Daoy (cell line): ENCODE measurements at places on chromosomes 13 and 19.

DNA sequence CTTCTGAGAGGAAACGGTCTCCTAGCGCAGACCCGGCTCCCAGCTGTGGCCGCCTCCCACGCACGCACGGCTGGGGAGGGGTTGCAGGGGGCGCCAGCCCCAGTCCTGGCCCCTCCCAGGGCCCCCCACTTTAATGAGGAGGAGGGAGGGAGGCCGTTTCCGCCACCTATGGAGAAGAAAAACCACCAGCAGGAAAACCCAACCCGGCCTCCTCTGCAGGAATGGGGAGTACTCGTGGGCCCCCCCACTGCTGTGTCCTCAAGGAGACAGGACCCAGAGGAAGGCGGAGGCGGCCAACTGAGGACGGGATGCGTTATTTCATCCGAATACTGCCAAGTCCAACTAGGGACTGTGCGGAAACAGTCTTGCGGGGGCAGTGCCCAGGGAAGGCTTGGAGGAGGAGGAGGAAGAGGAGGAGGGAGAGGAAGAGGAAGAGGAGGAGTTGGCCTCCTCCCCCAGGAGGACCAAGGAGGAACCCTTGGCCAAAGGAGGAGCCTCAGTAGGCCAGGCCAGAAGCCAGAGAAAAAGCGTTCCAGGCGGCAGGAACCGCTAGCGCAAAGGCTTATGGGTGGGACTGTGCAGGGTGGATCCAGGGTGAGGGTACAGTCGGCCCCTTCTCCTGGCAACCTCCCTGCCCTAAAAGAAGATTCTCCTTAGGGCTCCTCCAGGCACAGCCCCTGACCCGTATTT, 3.9 kb upstream of the SSBP4 start:
- DNase-seq: peak; percentile 80

DNA sequence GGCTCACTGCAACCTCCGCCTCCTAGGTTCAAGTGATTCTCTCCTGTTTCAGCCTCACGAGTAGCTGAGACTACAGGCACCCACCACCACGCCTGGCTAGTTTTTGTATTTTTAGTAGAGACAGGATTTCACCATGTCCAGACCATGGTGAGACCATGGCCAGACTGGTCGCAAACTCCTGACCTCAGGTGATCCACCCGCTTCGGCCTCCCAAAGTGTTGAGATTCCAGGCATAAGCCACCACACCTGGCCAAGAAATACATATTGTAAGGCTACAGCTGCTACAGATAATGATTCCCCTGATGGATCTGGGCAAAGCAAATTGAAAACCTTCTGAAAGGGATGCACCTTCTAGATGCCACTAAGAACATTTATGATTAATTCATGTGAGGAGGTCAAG, 17.8 kb downstream of the PLPP2 start:
- no peak for DNase-seq

- no peak for DNase-seq
Observed at GRCh38 chr19:45350477-45351058, 10.0 kb downstream of the KLC3 start.

DNA sequence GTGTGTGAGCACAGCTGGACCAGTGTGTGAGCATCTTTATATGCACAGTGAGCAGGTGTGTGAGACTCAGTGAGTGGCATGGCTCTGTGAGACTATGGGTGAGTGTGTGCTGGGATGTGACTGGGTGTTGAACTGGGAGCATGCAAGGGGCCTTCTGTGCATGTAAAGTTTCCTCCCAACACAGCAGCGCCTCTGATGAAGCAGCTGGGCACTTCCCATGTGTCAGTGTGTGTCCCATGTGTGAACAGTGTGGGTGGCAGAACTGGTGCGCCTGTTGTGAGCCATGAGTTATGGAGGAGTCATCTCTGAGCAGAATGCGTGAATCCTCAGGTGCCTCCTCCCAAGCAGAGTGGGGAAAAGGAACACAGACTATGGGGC, 24.1 kb downstream of the LGALS16 start:
- DNase-seq: no peak

DNA sequence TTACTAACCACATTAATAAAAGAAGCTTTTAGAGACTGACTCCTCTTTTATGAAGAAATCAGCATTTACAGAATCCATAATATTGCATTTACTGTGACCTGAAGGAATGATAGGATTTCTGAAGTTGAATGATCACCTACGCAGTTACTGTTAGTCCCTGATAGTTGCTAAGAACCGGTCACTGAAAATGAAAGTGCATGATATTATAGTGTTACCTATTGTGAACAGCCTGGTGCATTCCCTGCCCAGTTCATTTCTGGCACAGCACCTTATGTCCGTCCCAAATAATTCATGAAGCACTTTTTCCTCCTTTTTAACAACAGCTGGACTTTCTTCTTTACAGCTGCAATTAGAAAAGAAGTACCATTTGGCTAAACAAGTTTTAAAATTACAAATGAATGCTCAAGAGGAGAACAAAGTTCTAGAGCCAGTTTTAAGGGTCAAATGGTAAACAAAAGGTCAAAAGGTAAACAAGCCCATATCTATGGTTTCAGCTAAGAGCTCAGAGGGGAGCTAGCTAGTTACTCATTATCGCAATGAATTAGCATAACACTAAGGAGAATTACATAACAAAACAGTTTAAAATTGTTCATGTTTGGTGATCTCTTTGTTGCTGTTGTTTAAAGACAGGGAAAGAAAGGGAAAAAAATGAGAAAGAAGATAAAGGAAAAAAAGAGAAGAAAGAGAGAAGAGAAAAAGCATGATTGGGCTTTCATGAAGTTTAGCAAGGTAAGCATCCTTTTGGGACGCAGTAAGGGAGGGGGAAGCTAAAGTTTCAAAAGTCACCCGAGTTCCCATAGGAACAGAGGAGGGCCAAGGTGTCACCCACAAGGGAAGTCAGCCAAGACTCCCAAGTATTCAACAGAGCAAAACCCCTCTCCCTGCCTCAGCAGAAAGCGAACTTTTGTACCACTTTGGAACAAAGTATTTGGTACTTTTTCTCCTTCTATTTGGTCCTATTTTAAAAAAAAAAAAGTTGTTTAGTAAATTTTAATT, 50.2 kb downstream of the FLT3 start:
- no peak for DNase-seq

- no peak for DNase-seq
Observed at GRCh38 chr13:108226184-108226583, 8.0 kb downstream of the ABHD13 start.

DNA sequence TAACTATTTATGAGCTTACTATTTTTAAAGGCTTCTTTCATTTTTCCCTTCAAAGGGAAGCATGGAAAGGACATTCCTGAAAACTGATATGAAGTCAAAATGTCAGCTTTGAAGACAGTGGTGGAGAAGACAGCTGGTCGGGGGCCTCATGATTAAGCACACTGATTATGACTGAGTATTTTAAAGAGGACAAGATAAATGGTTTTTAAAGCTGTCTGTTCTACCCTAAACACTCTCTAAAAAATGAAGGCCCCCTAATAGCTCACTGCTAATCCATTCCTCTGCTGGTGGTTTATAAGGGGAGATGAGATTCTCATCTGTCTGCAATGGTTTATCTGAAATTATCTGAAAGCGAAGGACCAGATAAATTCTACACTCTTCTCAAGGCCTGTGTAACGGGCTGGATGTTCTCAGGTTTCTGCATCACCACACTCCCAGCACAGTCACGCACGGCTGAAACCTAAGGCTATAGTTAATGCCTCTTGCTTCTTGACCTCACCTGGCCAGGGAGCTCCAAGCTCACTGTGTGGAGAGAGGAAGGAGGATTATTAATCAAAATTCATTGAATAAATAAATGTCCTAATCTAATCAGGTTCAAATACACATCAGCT, 86.9 kb upstream of the DOCK9 start:
- no peak for DNase-seq

DNA sequence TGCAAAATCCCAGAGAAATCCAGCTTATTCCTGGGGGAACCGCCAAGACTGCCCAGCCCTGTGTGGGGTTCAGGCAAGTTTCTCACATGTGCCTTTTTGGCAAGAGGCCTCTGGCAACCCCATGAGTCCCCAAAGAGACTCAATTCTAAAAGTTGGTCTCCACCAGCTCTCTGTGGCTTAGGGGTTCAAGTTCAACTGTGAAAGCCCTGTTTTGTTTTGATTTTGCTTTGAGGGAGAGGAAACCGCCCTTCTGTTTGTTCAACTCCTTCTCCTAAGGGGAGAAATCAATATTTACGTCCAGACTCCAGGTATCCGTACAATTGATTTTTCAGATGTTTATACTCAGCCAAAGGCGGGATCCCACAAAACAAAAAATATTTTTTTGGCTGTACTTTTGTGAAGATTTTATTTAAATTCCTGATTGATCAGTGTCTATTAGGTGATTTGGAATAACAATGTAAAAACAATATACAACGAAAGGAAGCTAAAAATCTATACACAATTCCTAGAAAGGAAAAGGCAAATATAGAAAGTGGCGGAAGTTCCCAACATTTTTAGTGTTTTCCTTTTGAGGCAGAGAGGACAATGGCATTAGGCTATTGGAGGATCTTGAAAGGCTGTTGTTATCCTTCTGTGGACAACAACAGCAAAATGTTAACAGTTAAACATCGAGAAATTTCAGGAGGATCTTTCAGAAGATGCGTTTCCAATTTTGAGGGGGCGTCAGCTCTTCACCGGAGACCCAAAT, 583 bp upstream of the LDLR start:
- DNase-seq: no peak
